ENCODE measurements at places on chromosomes 7 and 10. TPM values are rescaled to one million over a fixed set of nuclear protein-coding genes. Genes with fewer than 3 reads are reported as not detected.

Gene IQUB
- 0.16 TPM for total RNA-seq

GRCh38 chr10:32949221-32949678 lies 8.8 kb downstream of the ITGB1 start:
- peaks cover 13% of the 10 kb centered on the region for H3K36me3 ChIP-seq
- H3K4me3 ChIP-seq, result peak overlapping the region; percentile 71
- no peaks in the 10 kb centered on the region for H3K27me3 ChIP-seq
- peaks cover 65% of the 10 kb centered on the region for H3K4me1 ChIP-seq
- DNase-seq, result no peak
- peak overlapping the region; percentile 96 for H3K27ac ChIP-seq

GRCh38 chr10:34305189-34305588 lies 509.9 kb downstream of the PARD3 start:
- H3K4me3 ChIP-seq, result no peak overlapping the region
- no peaks in the 10 kb centered on the region for H3K27me3 ChIP-seq
- no peaks in the 10 kb centered on the region for H3K36me3 ChIP-seq
- DNase-seq, result no peak
- H3K27ac ChIP-seq, result no peak overlapping the region
- H3K4me1 ChIP-seq, result no peaks in the 10 kb centered on the region

GRCh38 chr7:67843001-67843565 lies 846.5 kb downstream of the TYW1 start:
- no peaks in the 10 kb centered on the region for H3K4me1 ChIP-seq
- no peaks in the 10 kb centered on the region for H3K27me3 ChIP-seq
- DNase-seq, result no peak
- no peaks in the 10 kb centered on the region for H3K36me3 ChIP-seq
- no peak overlapping the region for H3K27ac ChIP-seq
- H3K4me3 ChIP-seq, result no peak overlapping the region
